ENCODE measurements at places on chromosomes 3 and 15.

DNA sequence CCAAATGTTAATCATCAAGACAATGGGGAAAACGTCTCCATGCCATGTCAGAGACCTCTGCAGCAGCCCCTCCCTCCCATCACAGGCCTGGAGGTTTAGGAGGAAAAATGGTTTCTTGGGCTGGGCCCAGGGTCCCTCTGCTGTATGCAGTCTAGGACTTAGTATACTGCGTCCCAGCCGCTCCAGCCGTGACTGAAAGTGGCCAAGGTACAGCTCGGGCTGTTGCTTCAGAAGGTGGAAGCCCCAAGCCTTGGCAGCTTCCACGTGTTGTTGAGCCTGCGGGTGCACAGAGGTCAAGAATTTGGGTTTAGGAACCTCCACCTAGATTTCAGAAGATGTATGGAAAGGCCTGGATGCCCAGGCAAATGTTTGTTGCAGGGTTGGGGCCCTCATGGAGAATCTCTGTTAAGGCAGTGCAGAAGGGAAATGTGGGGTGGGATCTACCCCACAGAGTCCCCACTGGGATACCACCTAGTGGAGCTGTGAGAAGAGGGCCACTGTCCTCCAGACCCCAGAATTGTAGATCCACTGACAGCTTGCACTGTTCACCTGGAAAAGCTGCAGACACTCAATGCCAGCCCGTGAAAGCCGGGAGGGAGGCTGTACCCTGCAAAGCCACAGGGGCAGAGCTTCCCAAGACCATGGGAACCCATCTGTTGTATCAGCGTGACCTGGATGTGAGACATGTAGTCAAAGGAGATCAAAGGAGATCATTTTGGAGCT lies 25.0 kb downstream of the NECTIN3 start:
- DNase-seq = no peak

- no peak for DNase-seq
Observed at GRCh38 chr3:141465221-141465620, 21.6 kb upstream of the RASA2 start.

GRCh38 chr3:40242638-40243037 lies 66.9 kb upstream of the EIF1B start:
- no peak for DNase-seq

GRCh38 chr3:7709376-7710082 lies 792.1 kb upstream of the LMCD1 start:
- DNase-seq = no peak

DNA sequence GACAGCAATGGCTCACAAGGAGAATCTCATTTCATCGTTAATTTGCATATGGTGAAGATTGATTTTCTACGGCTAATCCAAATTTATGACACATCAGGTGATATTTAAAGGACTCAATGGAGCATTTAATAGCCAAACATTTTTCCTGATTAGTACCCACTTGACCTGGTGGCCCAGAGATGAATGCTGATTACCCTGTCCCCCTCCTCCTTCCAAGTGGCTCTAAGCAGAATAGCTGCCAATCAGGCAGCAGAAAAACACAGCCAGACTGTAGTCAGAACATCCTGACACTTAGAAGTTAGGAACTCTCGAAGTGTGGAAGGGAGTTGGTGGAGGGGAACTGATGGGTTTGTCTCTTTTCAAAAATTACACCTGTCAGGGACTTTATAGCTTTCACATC lies 302.5 kb downstream of the ZNF621 start:
- DNase-seq = no peak

DNA sequence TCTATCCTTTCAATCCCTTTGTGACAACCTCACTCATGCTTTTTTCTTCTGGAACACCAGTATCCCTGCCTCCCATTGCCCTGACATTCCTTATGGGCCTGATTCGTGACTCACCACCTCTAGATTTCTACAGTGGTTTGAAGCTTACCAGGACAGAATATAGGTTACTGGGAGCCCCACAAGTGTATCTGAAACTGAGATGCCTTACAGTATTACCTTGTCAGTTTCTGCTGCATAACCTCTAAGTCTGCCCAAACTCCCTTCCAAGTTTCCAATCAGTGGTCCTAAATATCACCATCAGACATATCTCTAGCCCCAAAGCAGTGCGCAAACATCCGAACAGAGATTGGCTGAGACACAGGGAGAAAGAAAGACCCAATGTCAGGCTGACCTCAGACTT lies 5.6 kb downstream of the CPB1 start:
- no peak for DNase-seq

- no peak for DNase-seq
Observed at GRCh38 chr15:45802140-45802539, 167.3 kb downstream of the SQOR start.

GRCh38 chr15:58438956-58439355 lies 7.2 kb downstream of the LIPC start:
- no peak for DNase-seq

GRCh38 chr15:40313531-40314398 lies 6.0 kb upstream of the PLCB2 start:
- DNase-seq = no peak

DNA sequence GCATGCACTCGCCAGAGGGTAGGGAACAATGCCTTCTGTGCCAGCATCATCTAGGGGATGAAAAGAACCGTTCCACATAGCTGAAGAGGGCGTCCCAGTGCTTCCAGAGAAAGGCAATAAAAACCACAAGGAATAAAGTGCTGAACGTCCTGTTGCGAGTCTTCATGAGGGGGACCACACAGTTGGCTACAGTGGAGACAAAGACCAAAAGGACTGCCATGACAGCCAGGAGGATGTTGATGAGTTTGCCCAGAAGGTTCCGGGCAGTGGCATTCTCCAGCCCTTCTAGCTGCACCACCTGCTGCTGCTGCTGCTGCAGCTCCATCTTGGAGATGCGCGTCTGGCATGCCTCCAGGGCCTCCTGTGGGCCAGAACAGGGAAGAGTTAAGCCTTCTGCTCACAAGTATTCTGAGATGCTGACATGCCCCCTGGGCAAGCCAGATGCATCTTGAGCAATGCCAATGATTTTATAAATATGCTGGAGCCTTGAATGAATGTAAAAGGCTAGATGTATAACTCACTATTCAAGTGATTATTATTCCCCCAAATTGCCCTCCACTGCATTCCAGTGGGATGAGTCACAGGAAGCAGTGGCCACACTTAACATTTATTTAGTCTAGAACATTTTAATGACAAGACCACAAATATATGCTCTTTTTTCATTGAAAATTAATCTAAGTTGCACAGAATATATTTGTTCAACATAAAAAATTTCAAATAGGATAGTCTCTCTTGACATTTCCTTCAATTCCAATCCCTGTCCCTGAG lies 45.1 kb upstream of the PLXND1 start:
- DNase-seq = no peak

DNA sequence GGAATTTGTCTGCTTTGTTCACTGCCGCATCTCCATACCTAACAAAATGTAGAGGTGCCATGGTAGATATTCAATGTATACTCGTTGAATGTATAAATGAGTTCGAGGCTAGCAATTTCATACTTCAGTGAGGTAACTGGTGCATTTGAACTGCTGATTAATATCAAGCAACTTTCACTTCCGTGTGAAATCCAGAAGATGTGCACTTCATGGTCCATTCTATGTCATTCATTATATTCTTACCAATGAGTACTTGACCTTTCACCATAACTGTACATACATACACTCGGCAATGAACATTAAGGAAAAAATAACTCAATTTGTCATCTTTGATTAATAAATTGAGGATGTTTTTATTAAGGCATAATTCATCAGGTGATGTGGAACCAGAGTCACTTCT lies 598.5 kb downstream of the ZNF385D start:
- DNase-seq = no peak

- no peak for DNase-seq
Observed at GRCh38 chr15:66153549-66154415, 99.8 kb downstream of the MEGF11 start.

- DNase-seq = no peak
Observed at GRCh38 chr3:167736264-167736787, 805 bp downstream of the SERPINI1 start.

DNA sequence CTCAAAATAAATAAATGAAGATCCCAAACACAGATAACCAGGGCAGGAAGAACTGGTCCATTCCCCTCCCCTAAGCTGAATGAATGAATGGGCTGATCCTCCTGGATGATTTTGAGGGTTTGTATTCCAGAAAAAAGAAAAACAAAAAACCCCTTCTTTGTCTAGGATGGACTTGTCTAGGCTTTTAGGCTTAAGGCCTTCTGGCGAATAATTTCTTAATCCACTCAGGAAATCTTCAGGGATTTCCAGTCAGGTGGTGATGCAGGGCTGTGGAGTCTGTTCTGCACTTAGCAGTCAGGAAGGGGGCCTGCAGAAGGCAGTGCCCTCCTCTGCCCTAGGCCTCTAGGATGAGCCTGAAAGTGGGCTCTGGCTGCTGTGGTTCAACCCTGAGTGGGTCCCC lies 52.1 kb downstream of the BDH1 start:
- no peak for DNase-seq

DNA sequence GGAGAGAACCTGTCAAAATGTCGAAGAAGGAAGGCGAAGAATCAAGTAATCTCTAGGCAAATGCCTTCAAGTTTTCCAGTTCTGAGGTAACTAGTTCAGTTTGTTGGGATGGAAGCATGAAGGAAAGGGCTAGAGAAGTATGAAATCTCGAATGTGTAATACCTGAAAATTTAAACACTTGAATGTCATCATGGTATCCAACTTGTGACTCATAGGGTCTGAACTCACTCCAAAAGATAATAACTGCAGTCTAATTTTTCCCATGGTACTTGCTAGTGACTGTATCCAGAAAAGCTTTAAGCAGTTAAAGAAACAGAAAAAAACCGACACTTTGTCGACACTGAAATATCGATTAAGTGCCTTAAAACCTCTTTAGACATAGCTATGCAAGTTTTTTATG lies 102.9 kb upstream of the CHRM5 start:
- DNase-seq = no peak

Data from stimulated activated CD8-positive, alpha-beta memory T cell treated with anti-CD3 and anti-CD28 coated beads, Interleukin-4, amount 100 ng/mL, for 4 hours (primary cell).